A673 (cell line): ENCODE measurements at places on chromosomes 2 and 18.

GRCh38 chr2:8676921-8677645 lies 4.8 kb upstream of the ID2 start:
- peak; percentile 62 for DNase-seq
- H3K4me1 ChIP-seq: peaks cover 28% of the 10 kb centered on the region
- H3K27ac ChIP-seq: peak overlapping the region; percentile 100
- peak overlapping the region; percentile 62 for H3K4me3 ChIP-seq

DNA sequence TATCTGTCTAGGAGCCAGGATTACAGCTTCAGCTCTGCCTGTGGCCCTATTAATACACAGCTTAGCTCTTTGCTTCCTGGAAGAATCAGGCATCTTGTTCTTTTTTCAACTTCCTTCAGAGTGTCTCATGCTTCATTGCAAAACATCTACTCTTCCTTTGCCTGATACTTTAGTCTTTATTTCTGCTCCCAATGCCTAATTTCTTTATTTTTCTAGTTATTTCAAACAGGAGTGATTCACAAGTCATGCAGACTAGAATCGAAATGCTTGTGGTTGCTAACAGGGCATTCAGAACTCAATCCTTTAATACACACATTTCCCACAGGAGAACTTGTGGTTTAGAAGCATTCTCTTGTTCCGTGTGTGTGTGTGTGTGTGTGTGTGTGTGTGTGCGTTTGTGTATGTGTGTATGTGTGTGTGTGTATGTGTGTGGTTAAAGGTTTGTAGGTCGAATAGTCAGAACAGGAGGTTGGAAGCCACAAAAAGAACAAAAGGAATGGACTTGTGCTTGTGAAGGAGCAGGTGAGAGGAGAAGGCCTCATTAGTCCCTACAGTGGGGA lies 28.3 kb upstream of the INSIG2 start:
- H3K27ac ChIP-seq: no peak overlapping the region
- no peak overlapping the region for H3K4me3 ChIP-seq
- H3K36me3 ChIP-seq: no peaks in the 10 kb centered on the region
- H3K27me3 ChIP-seq: no peaks in the 10 kb centered on the region
- H3K4me1 ChIP-seq: no peaks in the 10 kb centered on the region

- no peak overlapping the region for H3K4me3 ChIP-seq
- no peaks in the 10 kb centered on the region for H3K4me1 ChIP-seq
- no peaks in the 10 kb centered on the region for H3K27me3 ChIP-seq
- no peaks in the 10 kb centered on the region for H3K36me3 ChIP-seq
- peak; percentile 66 for DNase-seq
Measured at GRCh38 chr2:137865954-137866540, 98.2 kb upstream of the HNMT start.

- no peak for DNase-seq
- H3K27ac ChIP-seq: no peak overlapping the region
- peaks cover 5% of the 10 kb centered on the region for H3K4me1 ChIP-seq
- no peaks in the 10 kb centered on the region for H3K27me3 ChIP-seq
Measured at GRCh38 chr2:130820279-130820861, 16.3 kb upstream of the ARHGEF4 start.

DNA sequence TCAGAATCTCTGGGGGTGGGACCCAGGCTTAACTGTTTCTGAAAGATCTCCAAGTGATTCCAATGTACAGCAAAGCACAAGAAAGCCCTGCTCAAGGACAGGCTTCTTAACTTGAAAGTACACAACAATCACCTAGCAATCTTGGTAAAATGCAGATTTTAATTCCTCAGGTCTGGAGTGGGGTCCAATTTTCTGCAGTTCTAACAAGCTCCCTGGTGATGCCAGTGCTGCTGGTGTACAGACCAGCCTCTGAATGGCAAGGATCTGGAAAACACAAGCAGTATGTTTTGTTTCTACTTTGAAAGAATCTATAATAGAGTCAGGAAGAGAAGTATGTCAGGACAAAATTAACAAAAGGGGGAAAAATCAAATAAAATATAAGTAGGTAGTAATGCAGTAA lies 7.8 kb upstream of the TMEM163 start:
- DNase-seq: no peak
- no peaks in the 10 kb centered on the region for H3K36me3 ChIP-seq
- H3K4me3 ChIP-seq: no peak overlapping the region
- H3K27me3 ChIP-seq: peaks cover 44% of the 10 kb centered on the region
- no peaks in the 10 kb centered on the region for H3K4me1 ChIP-seq

GRCh38 chr2:128357506-128358370 lies 39.1 kb upstream of the HS6ST1 start:
- no peaks in the 10 kb centered on the region for H3K36me3 ChIP-seq
- peaks cover 5% of the 10 kb centered on the region for H3K4me1 ChIP-seq
- H3K27me3 ChIP-seq: no peaks in the 10 kb centered on the region
- no peak overlapping the region for H3K27ac ChIP-seq

- no peak for DNase-seq
- H3K4me1 ChIP-seq: no peaks in the 10 kb centered on the region
- peaks cover 81% of the 10 kb centered on the region for H3K27me3 ChIP-seq
- H3K4me3 ChIP-seq: no peak overlapping the region
Measured at GRCh38 chr2:118077636-118078247, 10.5 kb upstream of the INSIG2 start.

- H3K4me3 ChIP-seq: no peak overlapping the region
- no peaks in the 10 kb centered on the region for H3K27me3 ChIP-seq
- H3K4me1 ChIP-seq: peaks cover 8% of the 10 kb centered on the region
Measured at GRCh38 chr2:187372213-187372612, 75.8 kb downstream of the CALCRL start.

- H3K27ac ChIP-seq: no peak overlapping the region
- H3K4me3 ChIP-seq: no peak overlapping the region
Measured at GRCh38 chr2:29606104-29607037, 315.0 kb downstream of the ALK start.

DNA sequence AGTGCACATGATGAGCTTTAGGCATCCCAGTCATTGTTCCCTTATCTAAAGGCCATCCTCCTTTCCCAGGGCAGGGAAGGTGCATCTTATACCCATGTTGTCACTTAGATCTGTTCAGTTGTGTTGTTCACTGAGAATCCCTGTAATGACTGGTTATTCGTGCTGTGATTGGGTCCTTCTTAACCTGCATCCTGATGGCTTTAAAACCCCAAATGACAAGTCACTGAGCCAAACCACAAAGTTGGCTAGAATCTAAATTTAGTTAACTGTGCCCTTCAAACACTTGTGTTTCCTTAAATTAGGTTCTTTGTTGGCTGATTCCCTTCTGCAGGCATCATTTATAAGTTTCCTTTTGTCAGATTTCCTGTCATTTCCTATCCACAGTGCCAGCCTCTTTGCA lies 58.5 kb upstream of the SLC16A14 start:
- no peak for DNase-seq
- H3K4me3 ChIP-seq: no peak overlapping the region
- H3K4me1 ChIP-seq: peaks cover 9% of the 10 kb centered on the region
- no peak overlapping the region for H3K27ac ChIP-seq

GRCh38 chr2:69594341-69594740 lies 49.2 kb downstream of the AAK1 start:
- DNase-seq: no peak
- no peak overlapping the region for H3K4me3 ChIP-seq
- no peaks in the 10 kb centered on the region for H3K36me3 ChIP-seq

- no peak overlapping the region for H3K4me3 ChIP-seq
- H3K27ac ChIP-seq: no peak overlapping the region
- peak; percentile 37 for DNase-seq
- no peaks in the 10 kb centered on the region for H3K36me3 ChIP-seq
Measured at GRCh38 chr2:120715941-120716340, 19.7 kb upstream of the GLI2 start.
